Stimulated activated CD4-positive, alpha-beta T cell treated with anti-CD3 and anti-CD28 coated beads, Interleukin-1b, Interleukin-23, amount 100 ng/mL, for 48 hours (primary cell): ENCODE measurements at places on chromosomes 7 and 10.

DNA sequence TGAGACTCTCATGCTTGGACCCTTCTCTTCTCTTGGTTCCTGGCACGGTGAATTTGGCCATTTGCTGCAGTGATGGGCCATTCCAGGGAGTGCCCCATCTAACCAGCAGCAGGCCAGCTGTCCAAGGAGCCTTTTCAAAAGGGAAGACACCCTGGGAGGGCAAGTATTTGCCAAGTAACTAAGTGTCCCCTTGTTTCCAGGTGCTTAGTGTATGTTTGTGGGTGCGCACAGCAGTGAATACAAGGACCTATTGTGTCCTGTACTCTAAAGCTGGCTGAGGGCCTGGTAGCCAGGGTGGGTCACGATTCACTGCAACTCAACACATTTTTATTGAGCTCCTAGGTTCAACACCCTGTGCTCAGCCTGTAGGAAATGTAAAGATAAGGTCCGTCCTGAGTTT is 348.8 kb downstream of the RNLS start:
- no peak for DNase-seq

DNA sequence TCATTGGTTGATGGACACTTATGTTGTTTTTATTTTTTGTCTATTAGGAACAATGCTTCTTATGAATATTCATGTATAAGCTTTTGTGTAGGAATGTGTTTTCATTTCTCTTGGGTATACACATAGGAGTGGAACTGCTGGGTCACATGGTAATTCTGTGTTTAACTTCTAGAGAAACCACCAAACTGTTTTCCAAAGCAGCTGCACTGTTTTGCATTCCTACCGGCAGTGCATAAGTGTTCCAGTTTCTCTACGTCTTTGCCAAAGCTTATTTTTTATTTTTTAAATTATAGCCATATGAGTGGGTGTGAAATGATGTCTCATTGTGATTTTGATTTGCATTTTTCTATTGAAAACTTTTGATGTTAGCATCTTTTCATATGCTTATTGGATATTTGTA is 51.3 kb downstream of the ADK start:
- DNase-seq = no peak

DNA sequence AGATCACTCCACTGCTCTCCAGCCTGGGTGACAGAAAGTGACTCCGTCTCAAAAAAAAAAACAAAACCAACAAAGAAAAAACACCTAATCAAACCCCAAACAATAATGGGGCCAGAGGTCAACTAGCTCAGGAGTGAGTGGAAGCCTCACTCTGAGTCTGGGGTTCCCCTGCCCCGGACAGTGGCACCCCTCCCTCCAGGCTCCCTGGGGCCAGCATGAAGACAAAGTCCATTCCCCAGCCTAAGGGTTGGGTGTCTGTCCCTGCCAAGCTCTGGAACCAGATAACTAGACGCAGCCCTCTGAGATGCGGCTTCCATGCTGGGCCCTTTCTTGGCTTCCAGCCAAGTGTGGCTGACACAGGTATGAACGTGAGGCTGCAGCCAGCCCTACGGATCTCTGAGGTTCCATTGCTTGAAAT is 1.7 kb upstream of the FUOM start:
- DNase-seq = no peak

- DNase-seq = no peak
Observed at GRCh38 chr10:130627346-130628045, 491.3 kb downstream of the GLRX3 start.

- DNase-seq = no peak
Observed at GRCh38 chr7:43691611-43692010, 37.7 kb downstream of the COA1 start.

- DNase-seq = no peak
Observed at GRCh38 chr10:43943119-43943817, 294.6 kb upstream of the ZNF32 start.

GRCh38 chr10:132533571-132534260 is 3.9 kb upstream of the INPP5A start:
- DNase-seq = no peak

- no peak for DNase-seq
Observed at GRCh38 chr10:119441151-119441821, 101.2 kb downstream of the RGS10 start.

DNA sequence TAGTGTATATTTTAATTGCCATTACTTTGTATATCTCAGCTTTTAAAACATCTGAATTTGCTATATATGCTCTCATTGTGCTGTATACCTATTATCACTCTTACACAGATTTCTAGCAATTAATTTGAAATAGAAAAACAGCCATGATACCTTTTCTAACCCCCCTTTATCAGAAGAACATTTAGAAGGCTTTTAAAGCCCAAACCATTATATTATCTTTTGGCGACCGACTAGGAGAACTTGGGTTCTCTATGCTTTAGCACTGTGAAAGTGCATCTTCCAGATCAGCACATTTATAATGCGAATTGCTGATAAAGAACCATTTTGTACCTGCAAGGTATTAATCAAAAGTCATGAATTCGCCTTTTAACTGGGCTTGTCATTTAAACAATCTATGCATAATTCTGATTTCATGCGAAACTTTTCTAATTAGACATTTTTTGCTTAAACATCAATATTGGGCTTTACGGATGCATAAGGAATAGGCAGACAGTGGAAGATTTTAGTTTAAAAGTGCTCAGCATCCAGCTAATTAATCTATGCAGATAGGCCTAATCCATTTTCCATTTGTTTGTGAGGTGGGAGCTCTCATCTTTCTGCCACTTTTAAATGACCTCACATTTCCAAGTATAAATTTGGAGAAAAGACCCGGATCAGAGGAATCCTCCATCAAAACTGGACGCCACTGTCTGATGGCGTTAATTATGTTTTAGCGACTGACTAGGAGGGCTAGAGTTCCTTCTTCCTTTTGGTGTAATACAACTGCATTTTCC is 1.2 kb upstream of the MLLT10 start:
- no peak for DNase-seq

- no peak for DNase-seq
Observed at GRCh38 chr7:114923403-114923713, 1.5 kb downstream of the MDFIC start.

DNA sequence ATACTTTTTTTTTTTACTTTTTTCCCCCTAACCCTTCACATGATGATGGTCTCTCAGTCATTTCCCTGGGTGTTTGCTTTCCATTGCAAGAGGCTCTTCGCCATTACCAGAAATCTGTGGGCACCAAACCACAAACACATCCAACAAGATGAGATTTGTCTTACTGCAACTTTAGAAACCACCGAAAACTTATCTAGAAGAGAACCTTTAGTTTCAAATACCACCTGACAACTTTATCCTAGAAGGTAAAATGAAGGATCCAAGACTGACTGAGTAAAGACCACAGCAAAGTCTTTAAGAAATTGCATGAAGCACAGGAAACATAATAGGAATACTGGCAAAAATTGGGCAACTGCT is 363.3 kb upstream of the MBL2 start:
- no peak for DNase-seq

DNA sequence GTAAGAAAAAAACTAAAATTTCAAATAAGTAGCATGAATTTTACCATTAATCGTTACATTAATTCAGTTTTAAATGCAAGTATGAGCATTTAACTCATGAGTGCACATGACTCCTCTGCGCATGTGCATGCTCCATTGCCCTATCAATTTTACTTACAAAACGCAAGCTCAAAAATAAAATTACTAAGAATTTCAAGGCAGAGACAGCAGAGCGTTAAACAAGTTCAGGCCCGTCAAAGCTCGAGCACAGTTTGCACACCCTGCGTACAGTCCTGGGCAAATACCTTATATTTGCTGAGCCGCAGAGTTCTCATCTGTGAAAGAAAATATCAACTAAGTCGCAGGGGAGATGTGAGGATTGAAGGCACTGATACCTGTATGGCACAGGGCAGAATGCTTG is 373.6 kb downstream of the BBS9 start:
- no peak for DNase-seq

DNA sequence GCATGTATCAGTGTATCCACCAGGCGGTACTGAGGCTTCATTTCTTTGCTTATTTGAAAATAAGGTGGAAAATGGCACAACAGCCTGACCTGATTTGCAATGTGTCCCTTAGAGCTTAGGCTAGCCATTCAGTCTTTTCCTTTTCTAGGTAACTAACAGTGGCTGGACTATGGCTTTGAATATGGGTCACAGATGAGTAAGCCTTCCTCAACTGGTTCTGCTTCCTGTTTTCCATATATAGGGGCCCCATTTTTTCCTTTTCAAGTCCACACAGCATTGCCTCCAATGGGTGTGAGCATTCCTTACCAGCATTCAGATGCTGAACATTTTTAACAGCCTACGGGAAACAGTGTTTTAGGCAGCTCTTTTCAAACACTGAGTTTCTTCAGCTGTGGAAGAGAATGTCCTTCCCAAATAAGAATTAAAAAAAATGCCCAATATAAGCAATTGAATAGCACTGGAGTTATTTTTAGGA is 3.9 kb upstream of the ITGB1 start:
- DNase-seq = no peak

DNA sequence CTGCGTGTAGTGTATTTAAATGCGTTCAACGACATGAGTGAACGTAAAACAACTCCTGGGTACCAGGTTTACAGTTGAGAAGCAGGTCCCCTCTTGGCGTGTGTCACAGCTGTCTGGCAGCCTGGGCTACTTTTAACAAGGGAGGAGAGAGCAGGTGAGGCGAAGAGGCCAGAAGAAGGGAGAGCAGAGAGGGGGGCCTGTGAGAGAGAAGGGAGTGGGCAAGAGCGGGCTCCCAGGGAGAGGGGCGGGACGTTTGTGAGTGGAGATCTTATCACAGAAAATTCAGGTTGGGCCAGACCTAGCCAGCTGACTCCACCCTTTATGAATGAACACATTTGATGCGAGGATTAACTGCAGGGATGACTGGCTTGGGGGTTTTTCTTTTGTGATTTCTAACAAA is 154.0 kb downstream of the CAMK1D start:
- no peak for DNase-seq

GRCh38 chr10:113455947-113456346 is 96.9 kb upstream of the HABP2 start:
- DNase-seq = no peak

GRCh38 chr7:139791316-139791715 is 13.5 kb upstream of the HIPK2 start:
- no peak for DNase-seq

DNA sequence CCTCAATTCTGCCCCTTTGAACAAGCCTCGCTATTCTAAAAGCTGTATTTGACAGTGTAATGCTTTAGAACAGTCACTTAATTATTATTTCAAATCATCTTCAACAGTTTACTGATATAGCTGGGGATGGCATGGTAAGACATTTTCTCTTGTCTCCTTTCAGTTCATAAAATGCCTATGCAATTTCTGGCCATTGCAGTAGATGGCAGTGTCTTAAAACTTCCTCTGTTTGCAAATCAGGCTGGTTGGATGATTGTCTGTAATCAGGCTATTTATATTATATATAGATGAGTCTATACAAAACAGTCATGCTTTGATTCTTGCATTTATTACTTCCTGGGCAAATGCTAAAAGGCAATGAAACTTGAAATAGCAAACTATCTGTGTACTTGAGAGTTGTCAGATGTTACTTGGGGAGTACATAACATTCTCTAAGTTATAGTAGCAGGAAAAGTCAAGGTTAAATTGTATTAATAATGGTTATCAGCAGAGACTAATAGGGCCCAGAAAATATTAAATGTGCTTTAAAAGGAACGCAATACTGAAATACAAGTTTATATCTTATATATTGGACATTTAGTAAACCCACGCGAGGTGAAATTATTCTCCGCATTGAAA is 55.5 kb upstream of the LHFPL3 start:
- DNase-seq = no peak

DNA sequence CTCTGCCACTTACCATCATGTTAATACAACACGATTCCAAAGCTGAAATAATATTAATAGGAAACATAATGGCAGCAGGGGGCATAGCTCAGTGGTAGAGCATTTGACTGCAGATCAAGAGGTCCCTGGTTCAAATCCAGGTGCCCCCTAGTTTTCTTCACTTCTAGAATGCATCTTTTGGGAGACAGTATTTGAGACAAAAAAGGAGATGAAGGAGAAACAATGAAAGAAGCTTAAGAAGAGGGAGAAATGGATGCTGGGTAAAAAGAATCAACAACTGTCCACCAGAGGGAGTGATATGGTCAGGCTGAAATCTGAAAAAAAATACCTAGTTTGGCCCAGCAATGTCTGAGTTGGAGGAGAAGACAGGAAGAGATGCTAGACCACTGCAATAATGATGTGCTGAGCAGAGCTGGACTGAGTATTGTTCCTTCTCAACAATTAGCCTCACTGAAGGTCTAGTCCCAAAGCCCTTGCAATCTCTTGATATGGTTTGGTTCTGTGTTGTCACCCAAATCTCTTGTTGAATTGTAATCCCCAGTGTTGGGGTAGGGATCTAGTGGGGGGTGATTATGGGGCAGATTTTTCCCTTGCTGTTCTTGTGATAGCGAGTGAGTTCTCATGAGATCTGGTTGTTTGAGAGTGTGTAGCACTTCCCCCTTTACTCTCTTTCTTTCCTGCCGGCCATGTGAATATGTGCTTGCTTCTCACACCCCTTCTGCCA is 48.3 kb downstream of the ZNF783 start:
- DNase-seq = no peak

DNA sequence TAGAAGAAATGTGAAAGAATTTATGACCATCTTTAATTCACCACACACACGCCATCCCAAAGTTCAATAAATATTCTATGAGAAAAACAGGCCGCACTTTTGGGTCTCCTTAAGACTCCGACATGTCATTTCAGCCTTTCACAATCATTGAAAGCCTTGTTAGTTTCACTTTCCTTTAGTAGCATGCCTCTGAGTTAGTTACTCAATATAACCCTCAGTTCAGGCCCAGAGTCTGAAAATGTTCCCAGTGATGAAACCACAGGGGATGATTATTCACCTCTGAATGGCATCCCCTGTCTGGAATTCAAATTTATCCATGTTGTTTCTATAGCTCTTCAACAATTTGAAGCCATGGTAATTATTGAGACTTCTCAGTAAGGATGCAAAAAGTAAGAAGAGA is 278.1 kb upstream of the NRP1 start:
- DNase-seq = no peak

- peak; percentile 50 for DNase-seq
Observed at GRCh38 chr7:157432957-157433576, 96.3 kb downstream of the DNAJB6 start.

GRCh38 chr7:13312307-13312706 is 624.9 kb downstream of the ARL4A start:
- DNase-seq = no peak

GRCh38 chr7:27634671-27635493 is 27.8 kb downstream of the HIBADH start:
- no peak for DNase-seq
